ENCODE measurements at places on chromosomes 1 and 21.

DNA sequence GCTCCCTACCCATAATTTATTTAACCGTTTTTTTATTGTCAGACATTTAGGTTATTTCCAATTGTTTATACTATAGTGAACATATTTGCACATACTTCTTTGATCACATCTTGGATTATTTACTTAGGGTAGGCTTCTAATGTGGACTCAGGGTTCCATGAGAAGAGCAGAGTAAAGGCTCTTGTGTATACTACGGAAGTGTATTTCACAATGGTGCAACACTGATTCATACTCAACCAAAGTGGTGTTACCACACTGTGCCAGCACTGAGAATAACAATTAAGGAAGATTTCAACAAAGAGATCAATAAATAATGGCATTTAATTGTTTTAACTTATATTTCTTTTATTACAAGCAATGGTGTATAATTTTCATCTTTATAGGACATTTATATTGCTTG, 251.2 kb downstream of the ZNF326 start:
- no peak for DNase-seq

DNA sequence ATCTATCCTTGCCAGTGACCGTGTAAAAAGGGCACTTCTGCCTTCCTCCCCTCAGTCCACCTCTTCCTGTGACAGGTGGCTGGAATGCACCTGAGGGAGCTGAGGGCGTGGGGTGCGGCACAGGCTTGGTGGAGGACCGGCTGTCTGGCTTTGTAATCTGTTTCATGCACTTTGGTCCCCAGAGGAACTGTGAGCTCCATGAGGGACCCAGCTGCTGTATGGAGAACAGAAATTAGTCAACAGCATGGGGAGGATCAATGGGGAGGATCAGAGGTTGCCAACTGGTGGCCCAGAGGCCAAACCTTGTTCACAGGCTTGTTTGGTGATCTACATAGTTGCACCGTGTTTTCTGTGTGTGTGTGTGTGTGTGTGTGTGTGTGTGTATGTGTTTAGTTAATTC, 19.0 kb upstream of the LUZP1 start:
- DNase-seq: no peak

DNA sequence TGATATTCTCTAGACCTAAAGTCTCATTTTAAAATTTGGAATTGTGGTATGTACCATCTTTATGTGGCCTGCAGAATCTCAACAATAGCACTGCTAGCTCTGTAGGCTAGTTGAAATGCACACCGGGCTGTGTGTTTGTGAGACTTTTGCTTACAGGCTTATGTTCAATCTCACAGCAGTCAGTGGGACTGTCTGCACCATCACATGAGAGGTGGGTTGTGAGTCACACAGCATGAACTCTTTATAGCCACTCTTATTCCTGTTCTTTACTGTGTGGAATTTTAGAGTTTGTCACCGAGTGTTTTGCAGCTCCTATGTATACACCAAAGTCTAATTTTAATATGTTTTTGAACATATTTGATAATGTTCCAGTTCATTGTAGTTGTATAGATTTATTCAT, 74.6 kb downstream of the RASAL2 start:
- no peak for DNase-seq

GRCh38 chr1:60636946-60637345, 445.4 kb upstream of the NFIA start:
- DNase-seq: no peak

DNA sequence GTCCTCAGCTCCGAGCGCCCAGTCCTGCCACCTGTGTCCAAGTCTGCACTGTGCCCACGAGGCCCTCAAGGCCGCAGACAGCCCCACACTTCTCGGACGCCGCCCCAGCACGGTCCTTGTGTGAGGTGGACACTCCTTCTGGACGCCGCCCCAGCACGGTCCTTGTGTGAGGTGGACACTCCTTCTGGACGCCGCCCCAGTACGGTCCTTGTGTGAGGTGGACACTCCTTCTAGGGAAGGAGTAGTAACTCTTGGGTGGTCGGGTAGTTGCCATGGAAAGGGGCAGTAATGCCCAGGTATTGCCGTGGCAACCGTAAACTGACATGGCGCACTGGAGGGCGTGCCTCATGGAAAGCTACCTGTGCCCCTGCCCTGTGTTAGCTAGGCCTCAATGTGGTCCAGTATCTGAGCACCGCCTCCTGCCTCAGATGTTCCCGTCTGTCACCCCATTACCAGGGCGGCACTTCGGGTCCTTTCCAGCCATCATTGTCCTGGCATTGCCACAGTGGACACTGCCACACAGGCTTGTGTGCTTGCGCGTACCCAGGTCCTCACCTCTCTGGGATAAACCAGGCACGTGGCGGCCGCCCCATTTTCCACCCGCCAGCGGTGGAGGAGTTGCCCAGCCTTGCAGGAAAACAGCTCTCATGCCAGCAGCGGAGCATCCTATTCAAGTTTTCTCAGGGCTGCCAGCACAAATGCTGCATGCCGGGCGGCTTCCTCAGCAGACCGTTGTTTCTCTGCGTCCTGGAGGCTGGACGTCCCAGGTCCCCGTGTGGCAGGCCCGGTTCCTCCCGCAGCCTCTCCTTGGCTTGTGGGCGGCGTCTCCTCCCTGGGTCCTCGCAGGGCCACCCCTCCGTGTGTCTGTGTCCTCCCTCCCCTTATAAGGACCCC, 40.8 kb upstream of the POFUT2 start:
- no peak for DNase-seq

Data from activated gamma-delta T cell treated with anti-CD3 and anti-CD28 coated beads, Interleukin-2, amount 50 U/mL, for 16 hours (primary cell).